ENCODE measurements at places on chromosomes 1 and 21.

DNA sequence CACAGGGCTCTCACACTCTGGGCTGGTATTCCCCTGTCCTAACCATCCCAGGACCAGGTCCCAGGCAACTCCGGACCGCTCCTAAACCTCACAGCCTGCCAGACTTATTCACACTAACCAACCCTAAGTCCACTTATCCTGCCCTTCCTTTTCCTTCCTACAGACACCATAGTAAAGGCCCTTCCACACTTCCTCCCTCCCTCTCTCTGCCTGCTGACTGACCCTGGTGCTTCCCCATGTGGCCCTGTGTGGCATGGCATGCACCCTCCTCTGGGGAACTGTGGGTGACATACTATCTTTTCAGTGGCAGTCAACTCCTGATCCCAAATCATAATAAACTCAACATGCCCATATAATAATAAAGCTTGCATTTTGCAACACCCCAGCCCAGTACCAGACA lies 155.1 kb upstream of the DNAH14 start:
- DNase-seq = no peak

DNA sequence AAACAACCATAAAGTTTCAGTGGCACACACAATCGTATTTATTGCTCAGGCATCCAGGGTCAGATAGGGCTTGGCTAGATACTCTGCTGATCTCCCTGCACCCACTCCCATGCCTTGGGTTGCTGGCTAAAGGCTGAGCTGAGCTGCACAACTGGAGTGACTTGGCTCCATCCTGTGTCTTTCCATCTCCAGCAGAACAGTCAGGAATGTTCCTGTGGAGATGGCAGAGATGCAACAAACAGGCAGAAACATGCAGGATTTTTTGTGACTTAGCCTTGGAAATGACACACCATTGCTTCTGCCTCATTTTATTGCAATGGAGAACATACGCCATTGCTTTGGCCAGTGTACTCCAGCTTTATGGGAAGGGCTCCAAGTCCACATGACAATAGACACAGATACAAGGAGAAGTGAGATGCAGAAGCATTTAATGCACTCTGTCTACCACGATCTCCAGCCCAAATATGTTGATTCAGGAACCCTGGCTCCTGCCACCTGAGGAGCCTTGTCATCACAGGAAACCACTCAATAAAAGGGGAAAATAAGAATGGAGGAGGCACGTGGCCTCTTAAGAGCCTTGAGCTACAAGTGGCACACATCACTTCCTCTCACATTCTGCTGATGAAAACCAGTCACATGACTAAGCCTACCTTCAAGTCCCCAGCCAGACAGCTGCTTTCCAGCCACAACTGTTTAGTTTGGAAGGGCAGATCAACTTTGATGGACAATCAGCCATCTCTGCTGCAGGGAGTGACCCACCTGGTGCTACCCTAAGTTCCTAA lies 10.1 kb upstream of the GUCA2B start:
- no peak for DNase-seq

GRCh38 chr1:59232216-59232615 lies 64.7 kb upstream of the FGGY start:
- DNase-seq = no peak

GRCh38 chr1:241813768-241814320 lies 34.2 kb upstream of the EXO1 start:
- DNase-seq = no peak
